Omental fat pad (tissue), 4 donors: ENCODE measurements at places on chromosomes 12 and 14.

DNA sequence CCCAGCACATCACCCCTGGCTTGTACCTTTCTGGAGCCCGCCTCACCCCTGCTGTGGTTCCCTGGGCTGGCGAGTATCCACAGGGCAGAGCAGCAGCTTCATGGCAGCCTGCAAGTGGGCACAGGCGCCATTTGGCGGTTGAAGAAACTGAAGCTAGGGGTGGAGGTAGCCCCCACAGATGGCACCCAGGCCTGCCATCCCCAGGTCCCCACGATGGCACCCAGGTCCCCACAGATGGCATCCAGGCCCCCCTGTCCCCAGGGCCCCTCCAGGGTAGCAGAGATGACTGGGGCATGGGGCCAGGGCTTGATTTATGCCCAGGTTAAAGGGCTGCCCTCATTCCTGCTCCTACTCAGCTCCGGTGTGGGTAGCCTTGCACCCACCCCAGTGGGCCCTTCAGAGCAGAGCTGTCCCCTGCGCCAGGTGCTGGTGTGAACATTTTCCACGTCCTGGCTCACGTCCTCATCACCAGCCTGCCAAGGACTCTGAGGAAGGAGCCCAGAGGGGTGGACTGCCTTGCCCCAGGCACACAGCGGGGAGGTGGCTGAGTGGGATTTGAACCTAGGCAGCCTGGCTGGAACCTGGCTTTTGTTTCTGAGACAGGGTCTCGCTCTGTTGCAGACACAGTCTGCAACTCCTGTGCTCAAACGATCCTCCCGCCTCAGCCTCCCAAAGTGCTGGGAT is 8.7 kb downstream of the MMP17 start:
- DNase-seq = no peak

- no peak for DNase-seq
These were observed 758.0 kb downstream of the BCL11B start for GRCh38 chr14:98514016-98514415.

GRCh38 chr12:79397609-79398008 is 293.2 kb downstream of the PAWR start:
- no peak for DNase-seq

- DNase-seq = no peak
These were observed 14.0 kb downstream of the TAMALIN start for GRCh38 chr12:52020539-52021336.

DNA sequence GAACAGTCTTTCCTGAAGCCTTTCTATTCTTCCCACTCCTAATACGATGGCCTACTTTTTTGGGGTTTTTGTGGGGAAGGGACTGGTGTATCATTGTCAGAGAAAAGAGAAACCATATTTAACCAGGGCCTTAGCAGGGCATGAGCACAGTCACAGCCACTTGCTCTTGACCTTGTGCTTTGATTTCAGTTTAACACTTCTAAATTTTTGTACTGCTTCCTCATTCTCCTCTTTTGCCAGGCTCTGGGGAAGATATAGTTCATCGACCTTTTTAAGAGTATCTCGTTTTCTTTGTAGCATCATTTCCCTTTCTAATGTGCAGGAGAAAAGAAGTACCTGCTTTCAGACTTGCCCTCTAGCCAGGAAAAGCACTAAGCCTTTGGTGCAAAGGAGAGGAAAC is 2.2 kb downstream of the ZBTB1 start:
- DNase-seq = no peak

- DNase-seq = no peak
These were observed 40.6 kb downstream of the SSH1 start for GRCh38 chr12:108816652-108817335.
